MM.1S (cell line): ENCODE measurements at places on chromosomes 12 and 14.

GRCh38 chr12:48868451-48868850 lies 2.8 kb upstream of the RND1 start:
- DNase-seq = no peak

DNA sequence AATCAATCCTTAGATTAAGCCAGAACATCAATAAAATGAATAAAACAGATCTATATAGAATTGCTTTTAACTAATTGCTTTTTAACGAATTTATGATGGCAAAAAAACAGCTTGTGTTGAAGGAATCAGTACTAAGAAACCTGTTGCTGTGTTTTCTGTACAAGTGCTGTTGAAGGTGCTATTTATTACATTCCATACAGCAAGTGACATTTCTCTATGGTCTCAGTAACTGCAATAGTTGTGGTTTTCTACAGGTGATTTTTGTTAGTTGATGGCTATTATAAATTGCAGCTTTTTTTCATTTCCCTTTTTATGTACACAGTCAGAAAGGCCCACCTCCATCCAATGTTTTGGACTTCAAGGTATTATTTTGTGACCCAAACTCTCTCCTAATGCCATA lies 56.6 kb downstream of the SLC2A13 start:
- peak; percentile 34 for DNase-seq

- DNase-seq = no peak
These were observed 50.2 kb downstream of the TTLL5 start for GRCh38 chr14:75711105-75711795.

DNA sequence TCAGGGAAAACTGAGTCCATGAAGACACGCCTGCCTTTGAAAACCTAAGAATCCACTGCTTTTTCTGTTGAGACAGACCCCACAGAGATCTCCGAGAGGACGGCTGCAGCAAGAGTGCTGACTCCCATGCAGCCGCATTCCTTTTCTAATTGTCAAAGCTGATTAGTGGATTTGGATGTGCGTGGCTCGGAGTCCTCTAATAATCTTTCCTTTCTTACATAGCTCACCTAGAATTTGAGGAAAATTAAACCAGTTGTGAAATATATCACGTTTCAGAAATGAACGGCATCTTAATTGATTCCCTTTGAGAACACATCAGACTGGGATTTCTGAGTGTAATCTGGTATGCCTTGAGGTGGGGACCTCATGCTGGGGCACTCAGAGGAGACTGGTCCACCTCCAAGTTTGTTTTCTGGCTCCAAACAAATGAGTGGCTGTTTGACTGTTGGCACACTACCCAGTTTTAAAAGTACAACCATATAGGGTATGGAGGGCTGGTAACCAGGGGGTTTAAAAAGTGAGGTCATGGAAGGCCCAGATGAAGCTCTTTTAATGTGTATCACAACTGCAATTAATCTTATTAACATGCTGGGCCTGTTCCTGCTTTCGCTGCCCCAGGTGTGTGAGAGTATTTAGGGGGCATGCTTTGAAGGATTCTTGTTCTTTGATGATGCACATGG lies 63.3 kb downstream of the RASSF3 start:
- no peak for DNase-seq

- DNase-seq = no peak
These were observed 1367.5 kb downstream of the AACS start for GRCh38 chr12:126432780-126433179.

GRCh38 chr12:112285600-112286401 lies 96.4 kb downstream of the HECTD4 start:
- DNase-seq = no peak

DNA sequence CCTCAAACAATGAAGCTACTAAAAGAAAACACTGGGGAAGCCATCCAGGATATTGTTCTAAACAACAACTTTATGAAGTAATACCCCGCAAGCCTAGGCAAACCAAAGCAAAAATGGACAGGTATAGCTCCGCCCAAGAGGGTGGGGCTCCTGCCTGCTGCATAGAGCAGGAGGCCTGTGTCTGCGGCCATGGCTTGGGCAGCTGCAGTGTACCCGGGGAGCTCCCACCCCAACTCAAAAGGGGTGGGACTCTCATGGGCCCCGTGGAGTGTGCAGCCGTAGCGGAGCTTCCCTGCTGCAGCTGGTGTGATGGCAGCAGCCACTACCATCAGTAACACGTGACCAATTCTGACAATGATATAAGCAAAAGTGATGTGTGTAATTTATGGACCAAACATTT lies 264.2 kb upstream of the KITLG start:
- DNase-seq = no peak

DNA sequence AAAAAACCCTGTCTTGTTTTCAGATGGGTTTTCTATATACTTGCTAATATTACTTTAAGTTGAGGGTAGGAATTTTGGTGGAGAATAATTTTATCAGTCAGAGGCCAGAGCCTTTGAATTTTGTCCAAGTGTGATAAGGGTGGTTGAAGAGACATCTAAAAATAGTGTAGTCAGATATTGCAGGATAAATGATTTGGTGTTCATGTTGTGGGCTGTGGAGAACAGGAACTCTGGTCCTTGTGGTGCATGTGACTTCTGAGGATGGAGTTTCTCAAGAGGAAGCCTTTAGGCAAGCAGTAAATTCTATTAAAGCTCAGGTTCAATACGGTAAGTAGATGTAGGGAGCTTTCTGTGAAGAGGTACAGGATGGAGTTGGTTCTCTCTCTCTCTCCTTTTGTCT lies 2.8 kb downstream of the ADAM21 start:
- DNase-seq = no peak

GRCh38 chr12:132781938-132782337 lies 20.3 kb upstream of the ANKLE2 start:
- no peak for DNase-seq

DNA sequence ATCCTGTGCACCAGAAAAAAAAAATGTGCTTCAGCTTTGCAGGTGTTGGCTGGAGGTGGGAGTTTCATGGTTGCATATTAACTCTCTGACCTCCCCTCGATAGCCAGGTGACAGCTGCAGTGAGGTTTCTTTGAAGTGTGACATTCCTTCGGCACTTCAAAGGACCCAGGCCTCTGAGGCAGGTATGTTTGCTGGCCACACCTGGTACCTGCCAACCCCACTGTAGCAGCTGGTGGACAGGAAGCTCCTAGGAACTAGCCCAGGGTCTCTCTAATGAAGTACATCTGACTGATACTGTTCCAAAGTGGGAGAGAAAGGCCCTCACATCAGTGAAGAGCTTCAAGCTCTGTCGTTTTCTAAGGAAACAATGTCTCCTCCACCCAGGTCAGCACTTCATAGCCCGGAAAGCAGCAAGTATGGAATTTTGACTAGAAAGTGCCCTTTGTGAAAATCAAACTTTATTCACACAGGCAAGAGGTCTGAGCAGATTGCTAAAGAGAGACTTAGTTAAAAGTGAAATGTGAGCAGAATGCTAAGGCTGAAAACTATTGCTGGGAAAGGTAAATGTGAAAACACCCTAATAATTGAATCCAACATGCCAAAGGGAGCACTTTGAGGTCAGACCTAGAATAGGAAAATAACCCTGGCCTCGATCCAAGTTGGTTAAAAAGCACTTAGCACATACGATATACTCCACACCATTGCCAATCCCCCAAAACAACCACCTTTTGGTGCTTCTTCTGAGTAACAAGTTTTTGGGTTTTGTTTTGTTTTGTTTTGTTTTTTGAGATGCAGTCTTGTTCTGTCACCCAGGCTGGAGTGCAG lies 71.3 kb downstream of the PHLDA1 start:
- DNase-seq = peak; percentile 97

DNA sequence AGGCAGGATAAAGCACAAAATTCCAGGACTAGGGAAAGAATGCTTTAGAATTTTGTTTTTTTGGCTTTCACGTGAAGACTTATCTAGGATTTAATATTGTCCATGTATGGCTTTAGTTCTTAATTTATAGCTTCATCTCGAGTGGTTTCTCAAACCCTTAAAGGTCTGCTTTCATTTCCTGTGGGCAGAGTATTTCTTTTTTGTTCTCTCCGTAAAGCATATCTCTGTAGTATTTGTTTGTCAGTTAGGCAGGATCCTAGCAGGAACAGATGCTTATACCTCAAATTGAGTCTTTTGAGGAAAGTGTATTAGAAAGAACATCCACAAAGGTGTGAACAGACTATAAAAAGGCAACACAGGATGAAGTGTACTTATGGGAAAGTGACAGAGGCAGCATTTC lies 697.1 kb upstream of the SEL1L start:
- peak; percentile 27 for DNase-seq

- no peak for DNase-seq
These were observed 13.4 kb downstream of the PSEN1 start for GRCh38 chr14:73149753-73150152.

GRCh38 chr12:68877583-68877982 lies 55.4 kb downstream of the CPM start:
- no peak for DNase-seq

DNA sequence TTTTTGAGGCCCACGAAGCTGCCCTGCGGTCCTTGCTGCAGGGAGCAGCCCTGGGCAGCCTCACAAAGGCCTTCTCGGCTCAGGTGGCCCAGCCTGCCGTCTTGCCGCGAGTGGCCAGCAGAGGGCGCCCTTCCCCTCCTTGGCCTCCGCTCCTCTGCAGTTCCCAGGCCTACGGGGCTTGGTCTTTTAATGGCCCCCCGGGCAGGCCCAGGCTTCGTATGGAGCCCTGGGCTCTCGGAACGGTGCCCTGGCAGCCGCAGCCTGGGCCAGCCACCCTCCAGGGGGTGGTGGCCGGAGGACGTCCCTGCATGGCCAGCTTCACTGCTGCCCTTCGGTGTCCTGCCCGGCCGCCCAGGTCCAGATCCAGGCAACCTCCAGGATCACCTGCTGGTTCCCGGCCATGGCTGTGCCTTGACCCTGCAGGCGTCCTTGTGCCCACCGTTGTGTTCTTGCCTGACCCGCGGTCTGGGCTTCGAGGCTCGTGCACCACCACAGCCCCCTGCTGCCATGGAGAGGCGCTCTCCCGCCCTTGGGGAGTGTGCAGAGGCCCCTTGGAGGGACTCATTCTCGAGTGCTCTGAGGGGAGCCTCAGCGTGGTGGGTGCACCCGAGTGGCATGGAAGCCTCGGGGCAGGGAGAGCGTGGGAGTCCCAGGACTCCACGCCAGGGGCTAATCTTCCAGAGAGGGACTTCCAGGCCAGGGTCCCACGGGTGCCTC lies 9.4 kb downstream of the ASPG start:
- peak; percentile 37 for DNase-seq

DNA sequence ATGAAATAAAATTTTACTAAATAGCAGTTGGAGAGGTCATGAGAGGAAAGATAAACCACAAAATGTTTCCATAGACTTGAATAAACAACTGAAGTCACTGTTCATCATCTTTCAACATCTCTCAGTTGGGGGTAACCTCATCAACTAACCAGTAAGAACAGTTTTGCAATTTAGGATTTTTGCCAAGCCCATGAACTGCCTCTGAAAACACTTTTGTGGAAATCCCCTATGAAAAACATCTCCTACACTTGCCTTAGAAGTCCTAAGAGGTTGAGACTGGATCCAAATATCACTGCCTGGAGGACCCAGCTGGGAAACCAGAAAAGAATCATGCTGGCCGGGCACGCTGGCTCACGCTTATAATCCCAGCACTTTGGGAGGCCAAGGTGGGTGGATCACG lies 273.1 kb downstream of the C12orf50 start:
- DNase-seq = no peak

- no peak for DNase-seq
These were observed 233.0 kb downstream of the SLC41A2 start for GRCh38 chr12:104724992-104725585.

GRCh38 chr14:61480704-61481285 lies 159.4 kb downstream of the PRKCH start:
- DNase-seq = no peak

GRCh38 chr14:23640524-23641141 lies 4.5 kb downstream of the DHRS2 start:
- DNase-seq = no peak

DNA sequence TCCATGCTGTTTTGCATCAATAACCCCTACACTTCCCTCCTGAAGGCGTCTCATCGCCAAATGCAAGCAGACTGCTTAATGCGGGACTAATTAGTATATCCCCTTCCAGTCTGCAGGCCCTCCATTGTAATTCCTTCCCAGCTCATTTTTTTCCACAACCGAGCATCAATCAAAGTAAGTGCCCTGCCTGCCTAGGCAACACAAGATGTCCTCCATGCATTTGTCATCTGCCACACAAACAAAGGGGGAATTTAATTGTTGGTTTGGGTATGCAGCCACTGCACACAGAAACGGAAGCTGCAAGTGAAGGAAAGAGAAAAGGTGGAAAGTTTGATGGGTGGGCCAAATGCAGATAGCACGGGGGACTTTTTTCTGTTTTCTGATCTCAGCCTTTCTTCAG lies 168.0 kb downstream of the EGLN3 start:
- DNase-seq = no peak

GRCh38 chr12:104749545-104749944 lies 208.5 kb downstream of the SLC41A2 start:
- no peak for DNase-seq

GRCh38 chr12:108193917-108194316 lies 64.8 kb downstream of the WSCD2 start:
- DNase-seq = peak; percentile 29

- no peak for DNase-seq
These were observed 390.5 kb upstream of the CLEC14A start for GRCh38 chr14:38646391-38646790.

DNA sequence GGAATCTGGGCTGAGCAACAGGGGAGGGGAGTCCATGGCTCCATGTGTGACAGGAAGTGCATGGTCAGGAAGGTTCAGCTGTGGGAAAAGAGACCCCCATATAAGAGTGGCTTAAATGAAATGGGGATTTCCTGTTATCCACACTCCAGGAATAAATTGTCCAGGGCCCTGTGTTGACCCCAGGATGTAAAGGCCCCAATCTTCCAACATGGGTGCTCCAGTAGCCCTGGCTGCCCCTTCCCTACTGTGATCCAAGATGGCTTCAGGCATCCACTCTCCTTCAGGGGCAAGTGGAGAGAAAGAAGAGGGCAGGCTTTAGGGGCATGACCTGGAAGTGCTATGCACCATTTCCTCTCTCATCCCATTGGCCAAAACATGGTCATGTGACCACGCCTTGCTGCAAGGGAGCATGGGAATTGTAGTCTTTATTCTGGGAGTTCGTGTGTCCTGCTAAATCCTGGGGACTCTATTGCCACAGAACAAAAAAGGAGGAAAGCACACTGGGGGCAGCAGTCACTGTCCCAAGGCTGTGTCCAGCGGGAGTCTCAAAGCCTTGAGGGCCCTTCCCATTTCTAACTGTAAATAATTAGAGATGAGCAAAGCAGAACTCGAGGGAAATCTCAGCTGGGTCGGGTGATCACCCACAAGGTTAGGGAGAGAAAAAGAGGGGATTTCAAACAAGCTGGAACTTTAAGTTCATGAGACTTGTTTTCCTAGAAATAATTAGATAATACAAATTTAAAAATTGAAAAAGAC lies 289.2 kb downstream of the ADGRD1 start:
- DNase-seq = no peak

DNA sequence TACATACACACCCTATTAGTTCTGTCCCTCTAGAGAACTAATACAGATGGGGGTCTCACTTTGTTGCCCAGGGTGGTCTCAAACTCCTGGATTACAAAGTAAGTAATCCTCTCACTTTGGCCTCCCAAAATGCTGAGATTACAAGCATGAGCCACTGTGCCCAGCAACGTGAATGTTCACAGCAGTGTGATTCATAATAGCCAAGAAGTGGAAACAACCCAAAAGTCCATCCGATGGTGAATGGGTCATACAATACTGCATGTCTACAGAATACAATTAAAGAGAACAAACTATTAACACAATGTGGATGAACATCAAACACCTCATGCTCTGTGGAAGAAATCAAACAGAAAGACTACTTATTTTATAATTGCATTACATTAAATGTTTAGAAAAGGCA lies 57.3 kb upstream of the SYNE2 start:
- no peak for DNase-seq

- DNase-seq = peak; percentile 66
These were observed 2.6 kb downstream of the ITPK1 start for GRCh38 chr14:93112891-93113677.

- DNase-seq = peak; percentile 31
These were observed 44.7 kb upstream of the ATP23 start for GRCh38 chr12:57896434-57897201.
